ENCODE measurements at places on chromosomes 4 and X.

- no peak for DNase-seq
These were observed 93.8 kb downstream of the INPP4B start for GRCh38 chr4:142752202-142752786.

GRCh38 chr4:167234316-167234881 lies at the start of gene SPOCK3:
Gene SPOCK3 (minus strand): TSS chr4:167234494.
- peak; percentile 1 for DNase-seq

DNA sequence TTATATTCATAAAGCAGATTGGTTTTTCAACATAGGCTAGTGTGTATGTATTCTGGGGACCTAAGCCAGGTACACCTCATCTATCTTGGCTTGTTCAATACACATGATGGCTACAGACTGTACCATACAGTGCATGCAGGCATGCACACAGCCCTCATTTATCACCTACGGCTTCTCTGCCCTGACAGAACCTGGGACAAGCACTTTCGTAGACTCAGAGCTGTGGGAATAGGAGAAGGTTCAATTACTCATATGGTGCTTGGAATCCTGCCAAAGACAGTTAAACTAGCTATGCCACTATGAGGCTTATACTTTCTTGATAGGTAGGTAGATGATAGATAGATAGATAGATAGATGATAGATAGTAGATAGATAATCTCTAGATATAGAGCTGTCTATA lies 457.2 kb downstream of the GALNTL6 start:
- DNase-seq, result no peak

- DNase-seq, result no peak
These were observed 93.9 kb downstream of the NSUN7 start for GRCh38 chr4:40843696-40844095.

- no peak for DNase-seq
These were observed 17.3 kb upstream of the CCDC149 start for GRCh38 chr4:24930151-24930550.

- no peak for DNase-seq
These were observed 585.7 kb downstream of the TLL1 start for GRCh38 chr4:166458756-166459155.

- peak; percentile 23 for DNase-seq
These were observed 287.1 kb upstream of the ADGRL3 start for GRCh38 chr4:60913002-60913401.

DNA sequence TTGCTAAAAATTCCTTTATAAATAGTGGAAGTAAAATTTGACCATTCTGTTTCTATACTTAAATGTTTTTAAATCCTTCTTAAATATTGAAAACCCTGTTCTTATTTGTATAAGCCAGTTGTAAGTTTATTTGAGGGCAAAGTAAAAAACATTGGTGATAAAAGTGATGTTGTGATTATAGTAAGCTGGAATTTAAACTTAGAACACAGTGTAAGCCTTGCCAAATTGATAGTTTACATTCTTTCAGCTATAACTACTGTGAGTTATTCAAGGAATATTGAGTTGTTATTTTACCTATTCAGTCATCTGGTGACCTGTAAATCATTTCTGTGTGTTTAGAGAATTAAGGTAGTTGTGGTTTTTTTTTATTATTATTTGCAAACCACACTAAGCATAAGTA lies 9.6 kb downstream of the YY2 start:
- no peak for DNase-seq

- DNase-seq, result no peak
These were observed 80.3 kb downstream of the PPEF2 start for GRCh38 chr4:75821966-75822365.

GRCh38 chrX:119696251-119696890 lies 3.4 kb upstream of the SEPTIN6 start:
- DNase-seq, result no peak

DNA sequence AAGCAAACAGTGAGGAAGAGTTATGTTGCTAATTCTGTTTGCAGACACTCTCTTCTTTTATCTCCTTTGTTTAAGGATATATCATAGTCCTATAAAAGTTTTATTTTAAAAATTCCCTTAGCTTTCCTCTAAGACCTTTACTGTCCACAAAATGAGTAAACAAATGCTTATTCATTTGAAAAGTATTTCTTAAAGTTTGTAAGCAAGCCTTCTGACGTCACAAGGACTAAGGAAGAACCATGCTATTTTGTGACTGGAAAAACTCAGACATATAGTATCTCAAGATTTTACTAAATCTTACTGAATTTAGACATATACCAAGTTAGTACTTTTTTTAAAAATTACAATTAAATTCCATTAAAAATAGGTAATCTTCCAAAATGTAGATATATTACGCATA lies 5.2 kb upstream of the RBMXL3 start:
- DNase-seq, result no peak

DNA sequence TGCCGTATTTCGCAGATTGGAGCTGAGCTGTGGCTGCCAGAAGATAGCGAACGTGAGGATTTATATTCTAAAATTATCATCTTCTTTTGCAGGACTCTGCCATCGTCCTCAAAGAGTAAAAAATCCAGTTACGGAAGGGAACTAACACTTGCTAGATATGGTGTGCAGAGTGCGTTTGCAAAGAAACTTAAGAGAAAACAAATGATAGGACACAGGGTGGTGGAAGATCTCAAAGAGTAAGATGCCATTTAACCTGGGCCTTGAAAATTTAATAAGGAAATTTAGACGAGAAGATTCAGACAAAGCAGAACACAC lies 566 bp downstream of the LARP7 start:
- DNase-seq, result no peak

DNA sequence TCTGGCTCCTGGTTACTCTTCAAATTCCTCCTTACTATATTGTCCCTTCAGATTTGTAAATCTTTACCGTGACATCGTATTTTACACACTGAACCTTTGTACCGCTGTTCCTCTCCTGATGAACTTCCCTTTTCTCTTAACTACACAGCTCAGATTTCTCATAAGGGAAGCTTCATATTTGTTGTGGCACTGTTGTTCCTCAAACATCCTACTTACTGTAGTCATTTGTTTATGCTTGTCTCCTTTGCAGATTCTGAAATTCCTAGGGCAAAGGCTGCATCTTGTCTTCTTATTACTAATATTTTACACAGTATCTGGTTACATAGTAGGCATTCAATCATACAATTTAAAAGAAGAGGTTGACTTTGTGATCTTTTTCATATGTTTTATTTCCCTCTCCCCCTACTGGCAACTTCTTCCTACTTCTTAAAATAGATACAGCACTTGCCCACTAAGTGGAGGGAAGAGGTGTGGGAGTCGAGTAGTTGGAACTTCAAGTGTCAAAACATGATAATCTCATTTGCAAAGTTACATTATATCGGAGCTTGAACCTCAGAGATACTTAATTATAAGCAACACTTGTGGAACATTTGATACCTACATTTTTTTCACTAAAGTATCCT lies 50.0 kb downstream of the TET2 start:
- no peak for DNase-seq

- no peak for DNase-seq
These were observed 121.2 kb upstream of the USP9X start for GRCh38 chrX:40964008-40964407.

- DNase-seq, result no peak
These were observed 483.5 kb downstream of the ACTRT1 start for GRCh38 chrX:127568691-127569090.

- peak; percentile 9 for DNase-seq
These were observed 26.6 kb upstream of the MAN2B2 start for GRCh38 chr4:6548201-6548881.

DNA sequence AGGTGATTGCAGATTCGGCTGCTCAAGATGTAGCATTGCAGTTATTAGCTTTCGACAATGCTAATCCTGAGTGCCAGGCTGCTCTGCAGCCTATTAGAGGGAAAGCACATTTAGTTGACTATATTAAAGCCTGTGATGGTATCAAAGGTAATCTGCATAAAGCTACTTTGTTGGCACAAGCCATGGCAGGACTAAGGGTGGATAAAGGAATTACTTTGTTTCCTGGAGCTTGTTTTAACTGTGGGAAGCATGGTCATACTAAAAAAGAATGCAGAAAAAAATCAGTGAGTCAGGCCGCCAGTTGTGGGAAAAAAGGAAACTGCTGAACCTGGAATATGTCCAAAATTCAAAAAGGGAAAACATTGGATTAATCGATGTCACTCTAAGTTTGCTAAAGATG lies 154.9 kb upstream of the TECRL start:
- no peak for DNase-seq

- DNase-seq, result no peak
These were observed 33.7 kb downstream of the DHRSX start for GRCh38 chrX:2466876-2467656.

DNA sequence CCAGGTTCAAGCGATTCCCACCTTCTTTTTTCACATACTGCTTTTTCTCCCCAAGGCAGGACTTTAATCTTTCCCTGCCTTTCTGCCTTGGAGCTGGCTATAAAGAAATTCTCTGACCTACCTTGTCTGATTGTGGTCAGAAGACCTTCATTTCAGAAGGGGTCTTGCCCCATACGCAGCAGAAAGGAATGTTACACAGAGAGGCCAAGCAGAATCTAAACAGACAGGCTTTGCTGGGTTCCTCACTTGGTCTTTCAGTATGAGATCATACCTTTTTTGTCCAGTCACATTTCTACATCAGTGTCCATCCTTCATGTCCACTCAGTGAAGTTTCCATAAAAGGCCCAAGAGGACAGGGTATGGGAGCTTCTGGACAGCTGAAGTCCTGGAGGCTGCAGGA lies 108.3 kb upstream of the RBPJ start:
- DNase-seq, result no peak

- DNase-seq, result no peak
These were observed 86.0 kb upstream of the TET2 start for GRCh38 chr4:105060628-105061027.

DNA sequence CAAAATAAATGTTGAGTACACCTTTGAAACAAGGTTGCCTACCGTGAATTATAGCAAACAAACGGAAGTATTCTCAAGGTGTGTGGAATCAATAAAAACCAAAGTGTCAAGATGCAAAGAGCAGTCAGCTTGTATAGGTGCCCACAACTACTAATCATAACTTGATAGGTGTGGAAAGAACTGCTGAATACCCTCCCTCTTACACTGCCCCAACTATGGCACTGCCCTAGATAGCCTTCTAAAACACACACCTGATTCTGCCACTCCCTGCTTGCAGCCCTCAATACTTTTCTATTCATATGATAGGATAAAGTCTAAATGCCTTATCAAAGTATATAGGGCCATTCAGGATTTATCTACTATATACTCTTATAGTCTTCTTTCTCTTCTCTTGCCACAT lies 31.1 kb upstream of the SLC4A4 start:
- DNase-seq, result no peak

DNA sequence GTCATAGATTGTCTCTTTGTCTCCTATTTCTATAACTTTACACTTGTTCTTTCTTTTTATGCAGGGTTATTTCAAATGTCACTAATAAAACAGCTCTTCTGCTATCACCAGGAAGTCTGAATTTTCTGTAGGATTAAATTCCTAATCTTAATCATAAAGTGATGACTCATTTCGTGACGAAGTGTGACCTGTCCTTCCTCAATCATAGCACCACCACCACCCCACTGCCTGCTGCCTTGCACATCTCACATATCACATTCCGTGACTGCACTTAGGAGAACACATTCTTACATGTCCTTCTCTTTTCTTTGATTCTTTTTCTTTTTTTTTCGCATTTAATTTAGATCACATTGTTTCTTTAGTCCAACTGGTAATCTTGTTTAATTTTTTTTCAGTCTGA lies 57.7 kb upstream of the UGT2B7 start:
- DNase-seq, result no peak

All from fibroblast of the conjunctiva (primary cell).